Activated CD8-positive, alpha-beta memory T cell treated with anti-CD3 and anti-CD28 coated beads for 1 hour (primary cell): ENCODE measurements at places on chromosomes 6 and 20.

GRCh38 chr6:39347906-39348585, 25.5 kb upstream of the KCNK16 start:
- no peak for DNase-seq

DNA sequence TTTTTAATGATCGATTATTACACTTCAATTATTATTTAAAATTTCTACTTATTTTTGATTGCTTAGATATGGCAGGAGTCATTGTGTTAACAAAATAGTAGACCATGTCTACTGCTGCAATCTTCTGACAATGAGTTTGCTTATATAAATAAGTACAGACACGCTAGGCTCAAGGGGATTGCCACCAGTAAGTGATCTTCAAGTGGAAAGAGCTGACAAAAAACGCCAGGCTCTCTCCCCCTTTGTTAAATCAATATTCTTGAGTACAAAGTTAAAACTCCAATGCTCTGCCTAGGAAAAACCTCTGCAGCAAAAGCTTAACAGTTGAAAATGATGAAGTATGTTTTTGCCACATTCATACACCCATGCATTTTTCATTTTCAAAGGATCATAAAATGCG, 738.1 kb downstream of the HDGFL1 start:
- no peak for DNase-seq

GRCh38 chr6:166924531-166924930, 31.8 kb downstream of the RNASET2 start:
- no peak for DNase-seq

- no peak for DNase-seq
Observed at GRCh38 chr20:18532626-18533025, 24.9 kb downstream of the SEC23B start.

DNA sequence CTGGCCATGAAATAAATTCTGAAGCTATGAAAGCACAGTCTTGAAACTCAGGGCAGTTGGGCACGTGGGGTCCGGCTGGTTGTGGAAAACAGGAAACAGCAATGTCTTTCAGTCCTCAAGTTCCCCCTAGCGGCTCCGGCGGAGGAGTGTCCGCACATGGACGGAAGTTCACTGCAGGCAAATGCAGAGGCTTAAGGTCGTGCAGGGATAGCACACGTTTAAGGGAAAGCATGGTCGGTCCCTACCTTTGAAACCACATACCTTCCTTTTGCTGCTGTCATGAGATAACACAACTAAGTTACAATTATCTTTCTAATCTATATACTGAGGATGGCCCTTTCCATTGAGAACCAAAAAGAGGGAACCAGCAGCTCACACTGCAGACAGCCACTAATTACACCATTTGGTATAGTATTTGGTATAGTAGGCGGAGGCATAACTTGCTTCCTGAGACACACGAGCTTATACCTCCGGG, 52.6 kb upstream of the NFATC2 start:
- peak; percentile 41 for DNase-seq

DNA sequence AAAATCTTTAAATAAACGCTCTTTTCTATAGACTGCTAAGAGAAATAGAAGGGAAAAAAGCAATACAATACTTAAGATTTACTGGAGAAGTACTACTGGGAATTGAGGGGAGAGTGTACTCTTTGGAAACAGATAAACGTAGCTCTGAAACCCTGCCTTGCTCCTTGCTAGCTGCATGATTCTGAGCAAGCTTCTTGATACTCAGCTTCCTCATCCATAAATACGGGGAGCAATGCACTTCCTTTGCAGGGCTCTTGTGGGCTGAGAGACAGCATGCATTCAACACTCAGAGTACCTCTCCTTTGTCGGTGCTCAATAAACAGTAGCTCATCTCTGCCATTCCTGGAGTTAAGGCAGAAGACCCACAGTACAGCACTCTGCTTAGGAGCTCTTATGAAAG, 159.7 kb downstream of the BTBD9 start:
- DNase-seq, result no peak

GRCh38 chr20:53748821-53749421, 155.3 kb upstream of the ZNF217 start:
- DNase-seq, result no peak

GRCh38 chr6:7016226-7016625, 91.5 kb upstream of the RREB1 start:
- DNase-seq, result no peak

DNA sequence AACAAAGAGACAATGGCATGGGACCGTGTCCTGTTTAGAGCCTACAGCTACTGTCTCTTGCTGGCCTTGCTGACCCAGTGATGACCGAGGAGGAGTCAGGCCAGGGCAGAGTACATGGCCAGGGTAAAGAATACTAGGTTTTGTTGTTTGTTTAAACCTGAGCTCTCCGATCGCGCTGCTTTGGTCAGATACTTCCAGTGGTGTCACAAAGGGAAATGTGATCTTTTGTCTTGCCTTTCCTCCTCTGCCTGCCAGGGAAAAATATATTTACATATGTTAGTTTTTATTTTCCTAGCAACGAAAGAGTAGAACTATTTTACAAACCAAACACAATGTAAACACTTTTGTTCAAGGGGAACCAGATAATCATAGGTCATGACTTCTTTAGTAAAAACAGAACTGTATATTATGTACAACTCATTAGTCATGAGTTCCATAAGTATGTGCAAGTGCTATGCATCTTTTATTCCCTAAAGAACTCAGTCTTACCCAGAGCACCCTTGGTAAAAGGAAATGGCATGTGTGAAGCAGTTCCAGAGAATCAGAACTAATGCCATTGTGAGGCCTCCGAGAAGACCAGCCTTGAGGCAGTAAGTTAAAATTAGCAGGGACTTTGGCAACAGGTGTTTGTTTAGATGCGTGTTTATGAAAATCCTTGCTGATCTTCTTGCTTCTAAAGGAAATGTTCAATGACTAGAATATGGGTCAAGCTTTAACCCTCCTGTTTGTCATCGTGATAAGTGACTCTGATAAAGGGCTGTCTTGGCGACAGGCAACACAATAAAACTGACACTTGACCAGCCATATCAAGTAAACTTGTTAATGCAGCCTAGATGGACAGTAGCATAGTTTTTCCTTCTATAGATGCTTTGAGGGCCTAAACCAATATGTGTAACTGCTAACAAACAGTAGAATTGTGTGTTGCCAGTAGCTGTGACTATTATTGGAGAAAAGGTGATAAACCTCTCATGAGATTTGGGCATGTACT, 204.6 kb downstream of the NKAIN2 start:
- DNase-seq, result no peak

DNA sequence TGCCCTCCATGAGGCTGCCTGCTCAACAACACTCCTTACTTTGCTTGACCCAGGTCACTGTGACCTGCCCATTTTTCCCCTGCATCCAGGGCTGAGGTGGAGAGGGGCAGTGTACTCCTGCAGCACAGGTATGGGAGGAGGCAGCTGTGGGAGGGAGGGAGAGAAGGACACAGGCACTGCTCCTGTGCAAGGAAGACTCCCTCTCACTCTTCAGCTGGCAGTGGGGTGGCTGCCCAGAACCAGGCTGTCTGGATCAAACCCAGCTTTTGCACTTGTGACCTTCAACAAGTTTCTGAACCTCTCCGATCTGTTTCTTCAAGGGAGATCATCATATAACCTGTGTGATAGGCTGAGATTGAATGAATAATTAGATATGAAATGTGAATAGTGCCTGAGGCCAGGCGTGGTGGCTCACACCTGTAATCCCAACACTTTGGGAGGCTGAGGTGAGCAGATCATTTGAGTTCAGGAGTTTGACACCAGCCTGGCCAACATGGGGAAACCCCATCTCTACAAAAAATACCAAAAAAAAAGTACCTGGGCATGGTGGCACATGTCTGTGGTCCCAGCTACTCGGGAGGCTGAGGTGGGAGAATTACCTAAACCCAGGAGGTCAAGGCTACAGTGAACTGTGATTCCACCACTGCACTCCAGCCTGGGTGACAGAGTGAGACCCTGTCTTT, 14.1 kb downstream of the TGIF2 start:
- no peak for DNase-seq

DNA sequence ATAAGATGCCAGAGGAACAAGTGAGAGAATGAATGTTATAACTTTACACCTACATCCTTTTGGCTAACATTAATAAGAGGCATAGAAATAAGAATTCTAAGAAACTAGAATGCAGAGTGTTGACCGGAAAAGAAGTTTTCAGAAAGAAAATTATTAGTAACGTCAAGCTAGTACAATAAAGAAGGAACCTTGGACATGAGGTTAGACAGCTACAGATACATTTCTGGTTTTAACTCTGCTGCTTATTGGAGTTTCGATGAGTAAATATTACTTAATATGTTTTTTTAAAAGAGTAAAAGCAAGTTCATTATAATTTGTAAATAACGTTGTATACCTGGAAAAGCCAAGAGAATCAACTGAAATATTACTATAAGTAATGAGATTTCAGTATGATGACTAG, 22.7 kb downstream of the TAB2 start:
- DNase-seq, result no peak

GRCh38 chr6:109867009-109867969, 110.8 kb upstream of the GPR6 start:
- DNase-seq, result no peak

- DNase-seq, result no peak
Observed at GRCh38 chr6:162854734-162855191, 127.0 kb downstream of the PACRG start.

DNA sequence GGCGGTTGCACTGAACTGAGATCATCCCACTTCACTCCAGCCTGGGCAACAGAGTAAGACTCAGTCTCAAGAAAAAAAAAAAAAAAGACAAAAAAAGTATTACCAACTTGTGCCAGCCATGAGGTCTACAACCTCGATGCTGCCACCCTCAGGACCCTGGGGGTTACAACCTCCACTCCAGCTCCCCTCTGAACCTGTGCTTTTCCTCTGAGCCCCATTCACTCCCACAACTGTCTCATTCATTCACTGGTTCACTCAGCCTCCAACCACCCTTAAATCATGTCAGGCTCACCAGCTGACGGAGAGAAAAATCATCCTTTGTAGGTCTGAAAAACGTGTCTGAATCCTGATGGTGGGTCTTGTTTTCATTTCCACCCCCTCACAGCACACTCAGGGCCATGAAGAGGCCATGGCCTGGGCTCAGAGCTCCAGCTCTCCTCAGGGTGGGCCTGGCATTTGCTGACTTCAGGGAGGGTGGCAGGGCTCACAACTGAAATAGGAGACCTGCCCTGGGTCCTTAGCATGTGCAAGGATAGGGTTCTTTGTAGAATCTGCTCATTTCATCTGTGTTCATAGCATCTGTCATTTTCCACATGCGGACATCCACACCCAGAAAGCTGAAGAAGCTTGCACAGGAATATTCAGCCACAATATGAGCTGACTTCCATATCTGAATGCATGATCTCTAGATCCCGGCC, 1.9 kb upstream of the ULBP1 start:
- no peak for DNase-seq

- DNase-seq, result no peak
Observed at GRCh38 chr6:134734312-134734869, 215.5 kb downstream of the ALDH8A1 start.

- DNase-seq, result peak; percentile 42
Observed at GRCh38 chr20:32509639-32510066, 75.5 kb downstream of the NOL4L start.

GRCh38 chr20:9551808-9552550, 37.6 kb downstream of the LAMP5 start:
- DNase-seq, result no peak

- no peak for DNase-seq
Observed at GRCh38 chr20:10077081-10077471, 42.3 kb downstream of the ANKEF1 start.

DNA sequence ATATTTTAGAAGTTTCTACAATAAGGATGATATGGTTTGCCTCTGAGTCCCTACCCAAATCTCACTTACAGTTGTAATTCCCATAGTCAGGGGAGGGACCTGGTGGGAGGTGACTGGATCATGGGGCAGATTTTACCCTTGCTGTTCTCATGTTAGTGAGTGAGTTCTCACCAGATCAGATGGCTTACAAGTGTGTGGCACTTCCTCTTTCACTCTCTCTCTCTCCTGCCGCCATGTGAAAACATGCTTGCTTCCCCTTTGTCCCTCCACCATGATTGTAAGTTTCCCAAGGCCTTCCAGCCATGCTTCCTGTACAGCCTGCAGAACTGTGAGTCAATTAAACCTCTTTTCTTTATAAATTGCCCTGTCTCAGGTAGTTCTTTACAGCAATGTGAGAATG, 527.5 kb upstream of the ID4 start:
- DNase-seq, result no peak
